ENCODE measurements at places on chromosomes 1 and 21. TPM values are rescaled to one million over a fixed set of nuclear protein-coding genes. Genes with fewer than 3 reads are reported as not detected.

DNA sequence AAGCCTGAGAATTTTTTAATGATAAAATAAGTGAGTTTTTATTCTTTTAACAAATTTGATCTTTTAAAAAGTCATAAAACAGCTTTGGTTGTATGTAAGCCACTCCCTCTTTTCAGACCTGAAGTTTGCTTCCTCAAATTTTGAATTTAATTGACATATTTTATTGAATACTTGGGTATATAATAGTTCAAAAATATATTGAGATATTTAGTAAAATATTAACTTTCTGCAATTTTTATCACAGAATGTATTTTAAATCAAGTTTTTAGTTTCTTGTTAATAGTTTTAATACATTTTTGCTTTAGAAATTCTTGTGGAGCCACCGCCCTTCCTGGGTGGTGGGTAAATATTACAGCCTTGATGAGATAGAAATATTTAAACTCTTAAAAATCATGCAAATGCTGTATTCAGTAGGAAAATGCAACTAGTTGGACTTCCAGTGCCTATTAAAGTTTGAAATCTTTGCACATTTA lies 867 bp downstream of the PTPRC start:
- H3K27ac ChIP-seq: peak overlapping the region; percentile 85
- H3K27me3 ChIP-seq: no peaks in the 10 kb centered on the region
- no peak for DNase-seq
- peak overlapping the region; percentile 70 for H3K4me3 ChIP-seq

GRCh38 chr1:33402206-33402605 lies 28.7 kb downstream of the PHC2 start:
- no peaks in the 10 kb centered on the region for H3K36me3 ChIP-seq
- no peak overlapping the region for H3K4me3 ChIP-seq
- H3K27ac ChIP-seq: no peak overlapping the region

DNA sequence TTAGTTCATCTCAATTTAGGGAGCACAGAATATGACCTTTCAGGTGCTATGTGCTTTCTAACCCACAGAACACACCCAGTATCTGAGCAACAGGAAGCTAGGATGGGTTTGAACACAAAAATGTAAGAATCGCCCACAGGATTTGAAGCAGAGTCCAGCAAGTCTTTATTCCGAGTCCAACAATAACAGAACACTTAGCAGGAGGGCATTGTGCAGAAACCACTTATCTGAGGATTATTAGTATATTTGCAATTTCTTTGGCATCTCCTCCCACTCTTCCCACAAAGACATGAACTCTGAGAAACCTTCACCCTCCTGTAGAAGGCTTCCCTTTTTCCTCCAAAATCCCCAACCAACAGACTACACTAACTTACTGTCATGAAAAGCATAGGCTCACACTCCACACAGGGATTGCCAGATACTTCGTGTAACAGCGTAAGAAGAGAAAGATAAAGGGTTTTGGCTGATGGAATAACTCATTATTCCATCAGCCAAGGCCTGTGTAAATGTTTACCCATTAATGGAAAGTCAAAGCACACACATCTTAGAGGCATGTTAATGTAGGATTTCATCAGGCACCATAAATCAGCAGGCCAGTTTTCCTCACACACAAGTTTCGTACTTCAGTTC lies 16.1 kb downstream of the SIPA1L2 start:
- no peaks in the 10 kb centered on the region for H3K27me3 ChIP-seq
- H3K36me3 ChIP-seq: no peaks in the 10 kb centered on the region
- H3K4me3 ChIP-seq: no peak overlapping the region
- DNase-seq: no peak
- H3K27ac ChIP-seq: no peak overlapping the region

- no peak overlapping the region for H3K4me3 ChIP-seq
- H3K27me3 ChIP-seq: no peaks in the 10 kb centered on the region
- no peaks in the 10 kb centered on the region for H3K36me3 ChIP-seq
- no peak overlapping the region for H3K27ac ChIP-seq
These were observed 740.5 kb upstream of the B3GALT2 start for GRCh38 chr1:193926956-193927355.

DNA sequence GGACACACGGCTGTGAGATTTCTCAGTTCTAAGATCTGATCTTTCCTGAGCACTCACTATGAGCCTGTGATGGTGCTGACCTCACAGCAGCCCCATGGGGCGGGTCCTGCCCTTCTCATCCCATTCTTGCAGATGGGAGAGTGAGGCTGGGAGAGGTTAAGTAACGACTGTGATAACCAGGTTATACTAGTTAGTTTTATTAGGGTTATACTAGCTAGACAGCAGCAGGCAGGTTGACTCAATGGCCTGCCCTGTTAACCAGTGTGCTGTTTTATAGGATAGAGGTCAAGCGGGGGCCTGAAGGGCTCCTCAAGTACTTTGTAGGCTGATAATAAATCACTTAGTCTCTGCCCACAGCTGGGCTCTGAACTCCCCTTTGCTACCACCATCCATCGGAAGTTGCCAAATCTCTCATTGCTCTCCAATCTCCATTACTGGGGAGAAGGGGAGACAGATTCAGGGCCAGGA lies 4.8 kb downstream of the CNTN2 start:
- no peaks in the 10 kb centered on the region for H3K4me1 ChIP-seq
- H3K4me3 ChIP-seq: no peak overlapping the region
- peaks cover 65% of the 10 kb centered on the region for H3K27me3 ChIP-seq
- no peak overlapping the region for H3K27ac ChIP-seq

GRCh38 chr1:32114420-32114819 lies 6.6 kb downstream of the KPNA6 start:
- no peak for DNase-seq
- H3K4me1 ChIP-seq: peaks cover 58% of the 10 kb centered on the region
- H3K36me3 ChIP-seq: no peaks in the 10 kb centered on the region
- H3K27me3 ChIP-seq: no peaks in the 10 kb centered on the region
- no peak overlapping the region for H3K27ac ChIP-seq

- peaks cover 16% of the 10 kb centered on the region for H3K4me1 ChIP-seq
- no peaks in the 10 kb centered on the region for H3K27me3 ChIP-seq
- no peak overlapping the region for H3K4me3 ChIP-seq
- no peak for DNase-seq
These were observed 4.7 kb upstream of the SYNJ1 start for GRCh38 chr21:32732544-32732943.

- no peaks in the 10 kb centered on the region for H3K36me3 ChIP-seq
- no peak for DNase-seq
- no peaks in the 10 kb centered on the region for H3K27me3 ChIP-seq
- no peak overlapping the region for H3K4me3 ChIP-seq
- peaks cover 12% of the 10 kb centered on the region for H3K4me1 ChIP-seq
These were observed 1.6 kb upstream of the FAM20B start for GRCh38 chr1:179023946-179024650.

- no peaks in the 10 kb centered on the region for H3K4me1 ChIP-seq
- H3K27me3 ChIP-seq: no peaks in the 10 kb centered on the region
- H3K36me3 ChIP-seq: no peaks in the 10 kb centered on the region
- H3K27ac ChIP-seq: no peak overlapping the region
These were observed 17.0 kb downstream of the MARK1 start for GRCh38 chr1:220544901-220545303.

GRCh38 chr1:216523449-216524190 lies 100.4 kb upstream of the USH2A start:
- DNase-seq: no peak
- H3K27me3 ChIP-seq: no peaks in the 10 kb centered on the region
- no peak overlapping the region for H3K27ac ChIP-seq
- no peak overlapping the region for H3K4me3 ChIP-seq
- H3K4me1 ChIP-seq: no peaks in the 10 kb centered on the region

DNA sequence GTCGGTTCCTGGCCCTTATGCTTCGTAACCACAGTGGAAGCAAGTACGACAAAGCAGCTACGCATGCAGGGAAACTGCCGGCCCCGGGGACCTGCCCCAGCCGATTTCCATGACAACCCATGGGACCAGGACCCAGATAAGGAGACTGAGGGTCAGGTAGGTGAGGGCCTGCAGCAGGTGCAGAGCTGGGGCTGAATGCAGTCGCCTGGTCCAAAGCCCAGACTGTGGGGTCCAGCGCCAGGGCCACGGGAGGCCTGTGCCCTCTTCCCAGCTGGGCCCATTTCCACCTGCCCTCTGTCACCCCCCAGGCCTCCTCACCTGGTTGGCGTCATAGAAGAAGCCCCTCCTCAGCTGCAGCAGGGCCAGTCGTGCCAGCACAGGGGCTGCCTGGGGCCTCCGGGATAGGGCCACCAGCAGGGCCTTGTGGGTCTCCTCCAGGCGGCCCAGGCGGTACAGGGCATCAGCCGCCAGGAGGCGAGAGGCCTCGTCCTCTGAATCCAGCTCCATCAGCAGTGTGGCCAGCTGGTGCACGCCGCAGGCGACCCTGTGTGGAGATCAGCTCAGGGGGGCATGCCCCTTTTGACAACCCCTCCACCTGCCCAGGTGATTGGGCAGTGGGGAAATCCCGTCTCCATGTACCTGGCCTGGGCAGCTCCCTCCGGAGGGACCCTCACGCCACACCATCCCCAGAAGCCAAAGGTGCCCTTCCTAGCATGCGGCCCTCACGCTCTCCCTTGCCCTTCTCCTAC lies 14.2 kb downstream of the TTC34 start:
- no peak overlapping the region for H3K27ac ChIP-seq
- H3K4me1 ChIP-seq: peaks cover 18% of the 10 kb centered on the region
- DNase-seq: no peak

DNA sequence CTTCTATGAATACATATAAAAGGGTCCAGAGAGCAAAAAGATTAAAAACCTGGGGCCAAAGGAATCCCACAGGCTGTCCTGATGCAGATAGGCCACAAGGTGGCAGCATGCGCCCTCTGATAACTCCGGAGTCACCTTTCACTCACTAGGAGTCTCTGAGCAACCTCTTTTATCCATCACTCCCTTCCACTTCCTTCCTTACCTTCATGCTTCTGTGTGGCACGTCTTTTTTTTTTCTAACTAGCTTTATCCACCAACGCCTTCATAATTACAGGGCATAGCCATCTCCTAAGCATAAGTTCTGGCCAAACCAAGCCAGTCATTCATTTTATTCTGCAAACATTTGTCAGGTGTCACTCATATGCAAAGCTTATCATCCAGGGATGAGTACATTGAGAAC lies 3.9 kb upstream of the PGLYRP4 start:
- H3K36me3 ChIP-seq: no peaks in the 10 kb centered on the region
- peaks cover 43% of the 10 kb centered on the region for H3K27me3 ChIP-seq
- H3K27ac ChIP-seq: no peak overlapping the region
- H3K4me1 ChIP-seq: peaks cover 3% of the 10 kb centered on the region
- peak; percentile 61 for DNase-seq

GRCh38 chr1:109782514-109782913 lies 18.8 kb upstream of the EPS8L3 start:
- no peaks in the 10 kb centered on the region for H3K27me3 ChIP-seq
- no peak for DNase-seq
- no peaks in the 10 kb centered on the region for H3K36me3 ChIP-seq
- H3K27ac ChIP-seq: no peak overlapping the region
- no peaks in the 10 kb centered on the region for H3K4me1 ChIP-seq

Gene CCDC185
- not detected for total RNA-seq

Gene FCRL5
- total RNA-seq: 1.6 TPM

Gene GPR37L1
- not detected for total RNA-seq

Gene BLACAT1
- total RNA-seq: not detected

Gene ACTA1
- not detected for total RNA-seq

Gene XCL1
- total RNA-seq: 3.5 TPM

Gene MACO1
- 21.5 TPM for total RNA-seq

Measured in T-cell (primary cell).